T-cell (primary cell): ENCODE measurements at places on chromosomes 11 and 22.
A peak's percentile ranks its signal among the peaks of the same experiment; 100 is the strongest.

DNA sequence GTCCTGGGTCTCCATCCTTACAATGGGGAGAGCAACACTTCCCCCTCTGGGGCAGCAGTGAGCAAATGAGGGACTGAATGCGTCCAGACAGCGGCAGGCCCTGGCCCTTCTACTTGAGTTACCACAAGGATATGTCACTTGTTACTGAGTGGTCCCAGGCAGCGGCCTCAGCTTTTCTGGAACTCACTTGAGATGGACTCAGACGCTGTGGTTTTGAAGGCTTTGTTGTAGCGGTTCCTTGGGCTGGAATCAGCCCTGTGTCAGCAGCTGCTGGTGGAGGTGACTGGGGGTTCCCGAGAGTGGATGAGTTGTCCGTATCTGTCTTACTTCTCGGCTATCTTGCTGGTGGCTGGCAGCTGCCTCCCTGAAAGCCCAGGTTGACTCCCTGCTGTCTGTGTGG, 77.0 kb downstream of the MICAL2 start:
- H3K36me3 ChIP-seq = no peaks in the 10 kb centered on the region
- peaks cover 11% of the 10 kb centered on the region for H3K4me1 ChIP-seq
- DNase-seq = no peak

GRCh38 chr11:64015935-64016845, 19.5 kb upstream of the FLRT1 start:
- DNase-seq = no peak
- H3K4me1 ChIP-seq = no peaks in the 10 kb centered on the region
- H3K4me3 ChIP-seq = no peak overlapping the region
- no peaks in the 10 kb centered on the region for H3K36me3 ChIP-seq
- no peak overlapping the region for H3K27ac ChIP-seq

- no peak for DNase-seq
- no peak overlapping the region for H3K27ac ChIP-seq
- no peaks in the 10 kb centered on the region for H3K36me3 ChIP-seq
Observed at GRCh38 chr11:128394431-128395089, 192.8 kb downstream of the ETS1 start.

GRCh38 chr11:4203603-4204360, 109.2 kb downstream of the RRM1 start:
- no peak overlapping the region for H3K4me3 ChIP-seq
- DNase-seq = no peak
- no peaks in the 10 kb centered on the region for H3K27me3 ChIP-seq
- H3K4me1 ChIP-seq = no peaks in the 10 kb centered on the region

- no peaks in the 10 kb centered on the region for H3K4me1 ChIP-seq
- peaks cover 3% of the 10 kb centered on the region for H3K27me3 ChIP-seq
- no peak for DNase-seq
- H3K36me3 ChIP-seq = no peaks in the 10 kb centered on the region
Observed at GRCh38 chr22:23075525-23076216, 5.4 kb downstream of the GNAZ start.

DNA sequence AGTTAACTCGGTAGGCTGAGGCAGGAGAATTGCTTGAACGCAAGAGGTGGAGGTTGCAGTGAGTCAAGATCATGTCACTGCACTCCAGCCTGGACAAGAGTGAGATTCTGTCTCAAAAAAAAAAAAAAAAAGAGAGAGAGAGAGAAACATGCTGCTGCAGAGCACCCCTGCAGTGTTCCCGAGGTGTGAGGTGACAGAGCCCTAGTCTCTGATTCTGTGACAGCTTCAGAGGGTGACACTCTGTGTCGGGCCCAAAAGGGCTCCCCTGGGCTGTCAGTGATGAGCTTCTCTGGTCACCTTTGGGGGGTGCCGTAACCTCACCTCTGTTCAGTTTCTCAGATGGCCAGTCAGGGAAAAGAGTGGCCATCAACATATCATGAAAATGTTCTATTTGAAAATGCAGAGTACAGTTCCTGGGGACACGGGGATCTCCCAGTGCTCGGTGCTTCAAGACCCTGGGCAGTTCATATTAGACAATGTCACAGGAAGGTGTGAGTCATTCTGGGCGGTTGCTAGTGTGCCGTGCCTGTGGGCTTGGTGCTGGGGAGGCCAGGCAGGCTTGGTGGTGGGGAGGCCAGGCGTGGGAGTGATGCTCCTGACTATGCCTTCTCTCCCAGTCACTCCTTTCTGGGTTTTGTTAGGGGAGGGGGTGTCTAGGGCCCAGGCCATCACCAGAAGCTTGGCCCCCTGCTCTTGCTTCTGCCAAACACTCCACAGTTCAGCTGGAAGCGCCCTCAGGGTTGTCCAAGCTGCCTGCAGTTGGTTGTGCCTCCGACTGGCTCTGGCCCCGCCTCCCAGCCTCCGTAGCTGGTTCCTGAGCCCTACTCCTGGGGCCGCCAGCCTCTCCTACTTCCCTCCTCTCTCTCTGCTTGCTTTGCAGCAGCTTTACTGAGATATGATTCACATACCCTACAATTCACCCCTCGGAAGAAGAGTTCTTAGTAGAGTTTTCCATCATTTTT, 52.5 kb upstream of the CLDN5 start:
- H3K27ac ChIP-seq = peak overlapping the region; percentile 3
- no peaks in the 10 kb centered on the region for H3K27me3 ChIP-seq
- H3K4me1 ChIP-seq = peaks cover 30% of the 10 kb centered on the region
- no peak overlapping the region for H3K4me3 ChIP-seq
- H3K36me3 ChIP-seq = no peaks in the 10 kb centered on the region

DNA sequence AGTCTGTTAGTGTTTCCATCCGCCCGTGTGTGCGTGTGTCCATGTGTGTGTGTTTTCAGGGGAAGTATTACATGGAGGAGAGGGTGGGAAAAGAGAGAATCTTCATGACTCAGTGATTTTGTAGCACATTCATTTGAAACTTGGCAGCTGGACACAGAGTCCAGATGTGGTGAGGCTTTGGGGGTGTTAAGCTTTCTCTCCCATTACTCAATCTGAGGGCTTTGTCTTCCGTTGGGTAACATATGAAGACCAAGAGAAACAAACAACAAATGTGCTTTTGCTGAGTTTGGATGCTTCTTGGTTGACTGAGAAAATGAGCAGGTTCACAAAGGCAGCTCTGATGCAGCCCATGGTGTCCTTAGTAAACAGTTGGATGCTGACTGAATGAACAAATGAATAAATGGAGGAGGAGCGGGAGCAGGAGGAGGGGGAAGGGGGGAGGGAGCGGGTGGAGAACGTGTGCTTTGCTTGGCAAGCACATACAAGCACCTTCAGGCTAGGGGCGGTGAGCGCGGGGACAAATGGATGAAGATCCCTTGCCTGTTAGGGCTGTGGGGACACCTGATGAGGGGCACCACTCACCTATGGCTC, 104.3 kb downstream of the ST3GAL4 start:
- H3K4me3 ChIP-seq = no peak overlapping the region
- no peak for DNase-seq
- no peaks in the 10 kb centered on the region for H3K36me3 ChIP-seq

DNA sequence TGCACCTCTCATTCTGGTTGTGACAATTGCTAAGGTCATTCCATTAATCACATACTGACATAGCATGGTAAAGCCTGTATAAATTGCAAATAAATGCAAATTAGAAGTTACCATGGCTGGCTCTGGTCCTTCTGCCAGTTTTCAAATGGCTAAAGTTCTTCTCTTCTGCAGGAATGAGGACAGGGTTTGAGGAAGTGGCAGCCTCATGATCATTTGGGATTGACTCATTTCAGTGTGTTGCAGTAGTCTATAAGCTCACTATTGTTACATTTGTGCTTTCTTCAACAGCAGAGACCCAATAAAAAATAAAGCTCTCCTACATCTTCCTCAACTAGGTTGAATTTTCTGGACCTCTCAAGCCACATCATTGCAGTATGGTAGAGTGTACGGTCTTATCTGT, 60.3 kb downstream of the NECTIN1 start:
- no peak overlapping the region for H3K27ac ChIP-seq
- H3K4me1 ChIP-seq = no peaks in the 10 kb centered on the region
- H3K36me3 ChIP-seq = no peaks in the 10 kb centered on the region
- no peaks in the 10 kb centered on the region for H3K27me3 ChIP-seq

GRCh38 chr11:72238040-72238450, 5.9 kb downstream of the PHOX2A start:
- H3K4me1 ChIP-seq = peaks cover 19% of the 10 kb centered on the region
- H3K4me3 ChIP-seq = no peak overlapping the region
- DNase-seq = no peak
- no peak overlapping the region for H3K27ac ChIP-seq
- H3K27me3 ChIP-seq = peaks cover 5% of the 10 kb centered on the region
